Muscle of arm (tissue), 14 donors: ENCODE measurements at places on chromosomes 7 and 10.
A peak's percentile ranks its signal among the peaks of the same experiment; 100 is the strongest.

GRCh38 chr10:45490277-45490676 is 116.3 kb downstream of the ALOX5 start:
- DNase-seq, result no peak

- peak; percentile 69 for DNase-seq
Measured at GRCh38 chr7:74294191-74294998, 5.2 kb downstream of the CLIP2 start.

GRCh38 chr10:51186361-51186760 is 112.1 kb downstream of the PRKG1 start:
- DNase-seq, result no peak

DNA sequence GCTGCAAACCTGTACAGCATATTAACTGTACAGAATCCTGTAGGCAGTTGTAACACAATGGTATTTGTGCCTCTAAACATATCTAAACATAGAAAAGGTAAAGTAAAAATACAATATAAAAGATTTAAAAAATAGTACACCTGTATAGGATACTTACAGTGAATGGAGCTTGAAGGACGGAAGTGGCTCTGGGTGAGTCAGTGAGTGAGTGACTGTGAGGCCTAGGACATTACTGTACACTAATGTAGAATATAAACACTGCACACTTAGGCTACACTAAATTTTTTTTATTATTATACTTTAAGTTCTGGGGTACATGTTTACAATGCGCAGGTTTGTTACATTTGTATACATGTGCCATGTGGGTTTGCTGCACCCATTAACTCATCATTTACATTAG is 97.3 kb upstream of the STK17A start:
- no peak for DNase-seq

DNA sequence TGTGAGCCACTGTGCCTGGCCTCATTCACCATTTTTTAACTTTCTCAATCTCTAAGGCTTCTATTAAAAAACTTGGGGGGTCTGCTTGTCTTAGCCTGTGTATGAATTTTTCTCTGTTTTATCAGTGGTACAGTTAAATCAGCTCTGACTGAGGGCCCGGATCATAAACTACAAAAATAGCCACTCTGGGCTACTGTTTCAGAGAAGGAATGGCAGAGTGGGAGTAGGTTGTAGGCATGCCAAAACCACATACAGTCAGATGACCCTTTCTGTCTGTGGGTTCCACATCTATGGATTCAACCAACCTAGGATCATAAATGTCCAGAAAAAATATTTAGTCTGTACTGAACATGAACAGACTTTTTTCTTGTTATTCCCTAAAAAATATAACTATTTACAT is 21.3 kb downstream of the TBC1D12 start:
- no peak for DNase-seq

- DNase-seq, result no peak
Measured at GRCh38 chr10:127398971-127399365, 150.1 kb upstream of the NPS start.

DNA sequence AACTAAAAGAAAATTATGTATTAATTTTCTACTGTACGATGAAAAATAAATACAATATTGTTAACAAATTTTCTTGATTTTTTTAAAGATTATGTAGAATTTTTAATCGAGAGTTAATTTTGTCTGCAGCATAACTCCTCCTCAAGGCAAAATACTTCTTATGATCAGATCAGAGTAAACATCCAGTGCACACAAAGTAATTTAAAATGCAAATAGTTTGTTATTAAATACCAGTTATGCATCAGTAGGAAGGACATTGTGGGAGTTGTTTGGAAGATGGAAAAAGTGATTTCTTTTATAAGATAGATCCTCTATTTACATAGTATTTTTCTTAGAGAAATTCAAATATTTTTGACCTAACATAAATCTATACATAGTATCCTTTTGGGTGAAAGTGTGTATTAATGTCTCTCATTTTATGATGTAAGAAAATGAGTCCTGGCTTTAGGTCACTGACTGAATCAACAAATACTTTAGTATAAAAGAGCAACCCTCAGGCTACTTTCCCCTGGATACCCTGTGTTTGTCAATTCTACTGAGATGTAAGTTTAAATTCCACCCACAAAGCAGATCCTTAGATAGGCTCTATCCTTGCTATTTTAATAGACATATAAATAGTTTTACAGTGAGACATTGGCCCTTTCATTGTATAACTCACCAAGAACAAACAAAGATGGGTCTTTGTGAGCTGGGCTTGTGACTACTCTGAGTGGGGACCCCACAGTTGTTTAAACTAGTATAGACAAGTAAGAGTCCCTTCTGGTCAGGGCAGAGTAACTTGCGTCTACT is 1133.7 kb downstream of the GATA3 start:
- DNase-seq, result no peak

- DNase-seq, result no peak
Measured at GRCh38 chr7:70540641-70541040, 591.3 kb upstream of the GALNT17 start.

- no peak for DNase-seq
Measured at GRCh38 chr10:100739517-100740368, 5.6 kb upstream of the PAX2 start.

DNA sequence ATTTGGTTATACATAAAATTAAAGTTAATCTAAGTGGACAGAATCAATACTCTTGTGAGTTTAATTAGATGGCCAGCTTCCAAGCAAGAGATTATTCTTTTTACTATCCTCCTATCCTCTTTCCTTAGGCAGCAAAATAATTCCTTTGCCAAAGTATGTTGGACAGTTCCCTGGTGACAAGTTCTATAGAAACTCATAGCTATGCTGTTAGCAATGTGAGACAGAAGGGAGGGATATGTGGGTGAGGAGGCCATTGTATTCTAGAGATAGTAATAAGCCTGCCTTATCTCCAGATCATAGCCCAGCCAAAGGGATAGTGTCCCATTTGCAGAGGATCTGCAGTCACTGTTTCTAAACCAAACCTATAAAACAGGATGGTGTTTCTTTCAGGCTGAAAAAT is 181.6 kb upstream of the HDAC9 start:
- DNase-seq, result no peak

GRCh38 chr10:95303950-95304349 is 13.1 kb upstream of the PDLIM1 start:
- no peak for DNase-seq

GRCh38 chr7:32217341-32218153 is 147.3 kb upstream of the PDE1C start:
- no peak for DNase-seq

DNA sequence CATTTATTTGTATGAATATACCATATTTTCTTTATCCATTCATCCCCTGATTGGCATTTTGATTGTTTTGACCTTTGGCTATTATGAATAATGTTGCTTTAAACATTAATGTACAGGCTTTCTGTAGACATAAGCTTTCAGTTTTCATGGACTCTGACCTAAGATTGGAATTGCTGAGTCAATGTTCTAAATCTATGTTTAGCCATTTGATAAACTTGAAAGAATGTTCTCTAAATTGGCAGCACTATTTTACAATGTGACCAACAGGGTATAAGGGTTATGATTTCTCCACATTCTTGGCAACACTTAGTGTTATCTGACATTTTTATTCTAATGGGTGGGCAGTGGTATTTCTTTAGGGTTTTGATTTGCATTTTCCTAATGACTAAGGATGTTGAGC is 229.7 kb upstream of the ETV1 start:
- DNase-seq, result no peak

DNA sequence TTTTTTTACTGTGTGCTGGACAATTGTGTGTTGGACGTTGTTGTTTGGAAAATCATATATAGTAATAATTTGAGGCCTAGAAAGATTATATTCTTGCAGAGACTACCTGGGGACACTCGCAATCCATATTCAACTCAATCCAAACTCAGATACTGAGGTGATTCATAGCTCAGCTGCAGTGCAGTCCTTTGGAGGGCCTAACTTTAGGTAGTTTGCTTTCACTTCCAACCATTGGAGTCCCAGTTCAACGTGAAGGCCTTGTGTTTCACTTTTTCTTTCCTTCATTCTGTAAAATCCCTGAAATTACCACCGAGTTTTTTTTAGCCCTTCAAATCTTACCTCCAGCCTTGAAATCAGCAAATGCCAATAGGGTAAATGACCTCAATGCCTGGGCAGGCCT is 32.3 kb downstream of the ATRNL1 start:
- no peak for DNase-seq

DNA sequence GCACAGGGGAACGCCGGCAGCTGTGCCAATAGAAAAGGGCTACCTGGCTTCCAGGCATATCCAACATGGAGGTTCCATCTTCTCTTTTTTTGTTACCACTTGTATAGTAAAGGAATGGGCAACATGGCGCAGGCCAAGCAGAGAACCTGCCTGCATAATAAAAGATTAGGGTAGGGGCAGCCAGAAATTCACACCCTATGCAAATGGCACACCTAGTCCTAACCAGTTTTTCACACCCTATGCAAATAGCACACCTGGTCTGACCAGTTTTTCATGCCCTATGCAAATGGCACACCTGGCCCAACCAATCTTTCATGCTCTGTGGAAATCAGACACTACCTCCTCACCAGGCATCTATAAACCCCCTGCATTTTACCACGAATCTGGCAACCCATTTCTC is 369.5 kb downstream of the IPMK start:
- DNase-seq, result no peak

GRCh38 chr7:124460056-124460450 is 305.5 kb downstream of the GPR37 start:
- DNase-seq, result no peak

- no peak for DNase-seq
Measured at GRCh38 chr10:83991986-83992753, 147.1 kb upstream of the GHITM start.

DNA sequence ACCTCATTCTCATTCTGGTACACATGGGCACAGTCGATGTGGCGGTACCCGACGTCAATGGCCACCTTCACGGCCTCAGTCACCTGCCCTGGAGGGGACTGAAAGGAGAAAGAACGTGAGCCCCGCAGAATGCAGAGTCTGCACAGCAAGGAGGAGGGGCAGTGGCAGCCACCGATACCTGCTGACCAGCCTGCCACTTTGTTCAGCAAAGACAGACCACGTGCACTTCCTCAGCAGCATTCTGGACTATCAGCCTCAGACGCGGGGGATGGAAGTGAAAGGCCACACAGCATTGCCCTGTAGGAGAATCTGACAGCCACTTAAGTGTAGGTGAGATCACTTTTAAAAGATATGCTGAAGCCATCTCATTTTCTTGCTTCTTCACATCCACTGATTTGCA is 7.2 kb downstream of the AKR1B1 start:
- no peak for DNase-seq

DNA sequence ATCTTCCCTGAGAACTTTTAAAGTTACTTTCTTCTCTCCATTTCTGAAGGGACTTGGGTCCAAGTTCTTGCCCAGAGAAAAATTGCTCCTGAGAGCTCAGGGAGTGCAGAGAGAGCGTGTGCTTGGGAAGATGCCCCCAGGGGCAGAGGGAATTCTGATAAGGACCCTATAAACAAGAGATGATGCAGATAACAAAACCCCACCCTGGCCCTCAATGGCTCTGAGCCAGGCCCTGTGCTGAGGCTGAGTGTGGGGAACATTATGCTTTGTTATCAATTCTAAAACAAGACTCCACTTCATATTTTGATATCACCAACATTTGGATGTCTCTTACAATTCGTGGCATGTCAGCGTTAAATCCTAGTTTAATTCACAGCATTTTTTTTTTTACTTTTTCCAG is 34.4 kb upstream of the HABP2 start:
- no peak for DNase-seq

DNA sequence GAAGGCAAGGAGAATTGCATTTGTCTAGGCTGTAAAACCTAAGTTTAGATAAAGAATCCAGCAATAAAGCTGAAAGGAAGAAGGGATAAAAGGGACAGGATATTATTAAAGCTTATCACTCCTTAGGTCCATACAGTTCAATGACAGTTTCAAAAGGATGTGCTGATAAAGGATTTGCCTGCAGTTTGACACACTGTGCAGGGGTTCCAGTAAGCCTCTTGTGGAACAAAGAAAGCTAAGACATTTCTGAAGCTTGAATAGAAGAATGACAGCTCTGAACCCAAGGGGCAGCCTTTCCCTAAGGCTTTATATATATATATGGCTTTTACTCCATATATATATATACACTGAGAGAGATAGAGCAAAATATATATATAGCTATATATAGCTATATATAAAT is 276.8 kb upstream of the GRM3 start:
- DNase-seq, result no peak

GRCh38 chr7:20113427-20114027 is 103.7 kb downstream of the MACC1 start:
- DNase-seq, result no peak

DNA sequence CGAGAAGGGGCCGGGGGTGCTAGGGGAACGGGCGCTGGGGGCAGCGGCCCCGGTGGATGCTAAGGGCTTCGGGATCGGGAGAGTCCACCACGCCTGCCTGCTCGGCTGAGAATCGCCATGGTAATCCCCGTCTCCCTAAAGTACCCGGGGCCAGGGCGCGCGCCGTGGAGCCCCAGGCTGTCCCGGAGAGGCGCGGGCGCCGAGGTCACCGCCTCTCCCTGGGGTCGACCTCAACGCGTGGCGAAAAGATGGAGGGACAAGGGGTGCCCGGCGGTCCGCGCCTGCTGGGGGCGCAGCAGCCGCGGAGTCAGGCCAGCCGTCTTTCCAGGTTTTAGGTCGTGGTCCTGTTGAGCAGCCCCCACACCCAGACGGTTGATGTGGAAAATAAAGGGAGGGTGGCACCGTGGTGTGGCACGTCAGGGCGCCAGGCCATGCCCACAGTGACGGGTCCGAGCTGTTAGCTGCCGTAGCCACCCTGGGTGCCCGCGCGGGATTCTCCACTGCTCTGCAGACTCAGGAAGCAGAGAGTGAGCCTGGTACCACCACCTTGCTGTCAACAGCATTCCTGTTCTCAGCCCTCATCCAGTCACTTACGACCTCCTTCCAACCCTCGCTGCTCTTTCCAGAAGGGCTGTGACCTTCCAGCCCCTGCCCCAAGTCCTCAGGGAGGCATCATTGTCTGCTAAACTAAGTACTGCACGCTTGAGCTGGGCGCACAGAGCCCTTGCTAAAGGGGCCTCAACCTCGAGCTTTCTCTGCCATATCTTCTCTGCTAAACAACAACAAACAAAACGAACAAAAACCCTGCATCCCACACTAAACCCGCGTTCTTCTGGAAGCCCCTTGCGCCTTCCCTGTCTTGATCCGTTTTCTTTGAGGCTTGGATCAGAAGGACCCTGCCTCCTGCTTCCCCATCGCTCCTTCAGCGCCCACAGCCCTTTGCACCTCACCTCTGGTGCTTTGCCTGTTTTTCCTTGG is 666 bp downstream of the SMKR1 start:
- DNase-seq, result no peak

- no peak for DNase-seq
Measured at GRCh38 chr7:37352974-37353948, 95.4 kb downstream of the ELMO1 start.

DNA sequence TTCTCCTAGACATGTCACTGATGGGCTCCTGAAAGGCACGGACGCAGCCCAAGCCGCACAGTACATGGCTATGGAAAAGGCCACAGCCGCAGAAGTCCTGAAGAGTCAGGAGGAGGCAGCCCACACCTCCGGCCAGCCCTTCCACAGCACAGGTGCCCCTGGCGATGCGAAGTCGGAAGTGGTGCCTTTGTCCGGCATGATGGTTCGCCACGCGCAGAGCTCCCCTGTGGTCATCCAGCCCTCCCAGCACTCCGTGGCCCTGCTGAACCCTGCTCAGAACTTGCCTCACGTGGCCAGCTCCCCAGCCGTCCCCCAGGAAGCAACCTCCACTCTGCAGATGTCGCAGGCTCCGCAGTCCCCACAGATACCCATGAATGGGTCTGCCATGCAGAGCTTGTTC is 199.4 kb downstream of the ARHGAP21 start:
- DNase-seq, result no peak

- DNase-seq, result no peak
Measured at GRCh38 chr7:7764520-7765396, 46.4 kb upstream of the RPA3 start.
